Stimulated activated CD8-positive, alpha-beta memory T cell treated with anti-CD3 and anti-CD28 coated beads, Interleukin-7, amount 100 ng/mL, for 48 hours (primary cell): ENCODE measurements at places on chromosomes 2 and 18.

DNA sequence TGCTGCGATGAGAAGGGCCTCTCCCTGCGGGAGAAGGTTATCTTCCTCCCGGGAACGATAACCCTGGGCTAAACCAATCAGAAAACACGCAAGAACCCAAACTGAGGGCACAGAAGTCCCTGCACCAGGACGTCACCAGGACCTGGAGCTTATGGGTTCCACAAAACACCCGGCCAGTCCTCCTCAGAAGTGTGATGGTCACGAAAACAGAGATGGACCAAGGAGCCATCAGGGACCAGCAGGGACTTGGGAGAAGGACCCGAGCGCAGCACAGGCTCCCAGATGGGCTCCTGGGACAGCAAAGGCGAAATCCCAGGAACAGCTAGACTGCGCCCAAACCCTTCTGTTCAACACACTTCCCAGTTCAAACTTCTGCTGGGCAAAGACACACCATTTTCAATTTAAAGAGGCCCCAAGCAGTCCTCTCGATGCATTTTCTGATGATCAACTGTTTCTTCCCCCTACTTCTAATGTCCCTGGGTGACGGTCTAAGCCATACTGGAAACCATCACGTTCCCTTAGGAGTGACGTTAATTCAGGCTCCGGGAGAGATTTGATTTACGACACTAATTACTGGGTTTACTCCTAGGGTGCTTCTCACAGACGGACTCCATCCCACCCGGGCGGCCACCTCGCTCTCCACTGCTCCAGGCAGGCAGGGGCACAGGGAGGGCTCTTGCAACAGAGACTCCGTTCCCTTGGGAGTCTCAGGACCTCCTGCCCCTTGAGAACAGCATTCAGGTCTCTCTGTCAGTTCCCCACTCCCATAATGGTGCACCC, 29.2 kb downstream of the ZNF516 start:
- DNase-seq, result no peak

DNA sequence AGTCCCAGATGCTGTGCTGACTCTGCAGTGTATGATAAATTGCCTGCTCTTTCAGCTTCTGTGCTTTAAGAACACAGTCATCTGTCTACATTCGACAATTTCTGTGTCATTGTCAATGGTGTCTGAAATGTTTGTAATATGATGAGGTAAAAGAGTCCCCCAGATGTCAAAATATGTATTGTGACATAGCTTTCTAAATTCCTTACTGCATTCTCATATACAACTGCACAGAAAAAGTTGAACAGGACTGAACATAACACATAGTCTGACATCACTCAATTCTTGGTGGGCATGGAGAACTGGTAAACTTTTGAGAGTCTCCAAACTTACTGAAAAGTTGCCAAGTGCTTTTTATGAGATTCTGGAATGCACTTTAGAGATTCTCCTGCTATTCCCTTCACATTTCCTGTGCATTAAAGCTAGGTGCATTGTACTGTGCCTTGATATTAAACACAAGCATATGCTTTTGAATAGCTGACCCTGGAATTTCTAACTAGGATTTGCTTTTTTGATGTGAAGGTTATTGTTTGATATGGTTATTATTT, 48.1 kb upstream of the ARHGAP28 start:
- no peak for DNase-seq

DNA sequence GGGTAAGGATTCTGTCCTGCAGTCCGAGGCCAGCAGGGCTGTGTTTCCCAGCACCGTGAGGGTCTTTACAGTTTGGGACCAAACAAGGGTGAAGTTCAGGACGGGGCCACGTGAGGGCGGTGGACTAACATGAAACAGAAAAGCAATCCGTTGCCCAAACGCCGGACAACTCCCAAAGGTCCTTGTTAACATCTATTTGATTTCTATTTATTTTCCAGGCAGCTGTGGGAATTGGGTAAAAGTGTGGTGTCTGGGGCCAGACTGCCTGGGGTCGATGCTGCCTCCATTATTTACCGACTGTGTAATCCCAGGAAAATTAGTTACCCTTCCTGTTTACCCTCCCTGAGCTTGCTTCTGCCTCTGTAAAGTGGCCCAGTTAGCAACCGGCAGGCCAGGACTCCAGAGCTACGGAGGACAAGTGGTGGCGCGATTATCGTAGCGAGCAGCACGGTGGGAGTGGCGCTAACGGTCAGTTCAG, 66.3 kb upstream of the TCF7L1 start:
- peak; percentile 6 for DNase-seq

- no peak for DNase-seq
Observed at GRCh38 chr2:74741629-74742028, 87.6 kb downstream of the SEMA4F start.

- no peak for DNase-seq
Observed at GRCh38 chr2:191026377-191026776, 12.4 kb upstream of the STAT1 start.

DNA sequence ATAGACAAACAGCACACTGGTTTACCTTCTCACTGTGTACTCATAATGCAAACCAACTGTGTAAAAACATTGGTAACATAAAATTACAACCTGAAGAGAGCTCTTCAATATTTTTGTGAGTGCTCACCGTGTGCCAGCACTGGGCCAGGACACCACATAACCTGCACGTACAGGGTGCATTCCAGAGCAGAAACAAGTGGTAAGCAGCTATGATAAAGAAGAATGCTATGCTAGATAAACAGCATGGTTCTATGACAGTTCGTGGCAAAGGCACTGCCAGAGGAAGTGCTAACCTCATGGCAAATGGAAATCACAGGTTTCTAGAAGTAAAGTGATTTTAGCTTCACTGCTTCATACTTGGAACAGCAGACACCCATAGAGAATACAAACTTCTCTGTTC, 343.5 kb downstream of the MTX2 start:
- no peak for DNase-seq

DNA sequence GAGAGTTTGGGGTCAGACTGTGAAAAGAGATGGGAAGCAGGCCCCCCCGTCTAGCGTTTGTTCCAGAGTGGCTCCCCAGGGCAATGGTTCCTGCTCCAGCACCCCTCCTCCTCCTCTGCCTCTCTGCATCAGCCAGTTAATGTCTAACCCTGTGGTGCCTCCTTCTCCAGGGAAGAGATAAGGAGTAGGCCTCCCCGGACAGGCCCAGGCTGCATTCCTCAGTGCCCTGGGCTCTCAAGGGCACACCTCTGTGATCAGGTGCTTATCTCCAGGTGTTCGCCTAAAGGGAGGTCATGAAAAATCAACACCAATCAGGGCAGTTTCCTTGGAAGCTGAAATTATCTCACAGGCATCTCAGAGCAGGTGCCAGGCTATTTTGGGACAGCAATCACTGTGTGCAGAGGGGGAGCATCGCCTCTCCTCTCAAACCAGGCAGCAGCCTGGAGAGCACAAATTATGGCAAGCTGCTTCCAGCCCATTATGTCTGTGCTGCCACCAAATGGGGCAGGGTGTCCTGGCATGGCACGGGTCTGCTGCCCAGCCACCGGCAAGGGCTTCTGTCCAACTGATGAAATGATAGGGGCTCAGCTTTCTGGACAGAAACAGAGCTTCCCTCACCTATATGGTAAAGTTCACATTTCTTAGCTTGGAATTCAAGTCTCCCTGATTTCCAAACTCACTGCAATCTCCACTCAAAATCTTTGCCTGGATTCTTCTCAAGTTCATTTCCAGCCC, 255.8 kb upstream of the SLC14A2 start:
- no peak for DNase-seq

GRCh38 chr2:128410758-128411215, 92.1 kb upstream of the HS6ST1 start:
- no peak for DNase-seq

DNA sequence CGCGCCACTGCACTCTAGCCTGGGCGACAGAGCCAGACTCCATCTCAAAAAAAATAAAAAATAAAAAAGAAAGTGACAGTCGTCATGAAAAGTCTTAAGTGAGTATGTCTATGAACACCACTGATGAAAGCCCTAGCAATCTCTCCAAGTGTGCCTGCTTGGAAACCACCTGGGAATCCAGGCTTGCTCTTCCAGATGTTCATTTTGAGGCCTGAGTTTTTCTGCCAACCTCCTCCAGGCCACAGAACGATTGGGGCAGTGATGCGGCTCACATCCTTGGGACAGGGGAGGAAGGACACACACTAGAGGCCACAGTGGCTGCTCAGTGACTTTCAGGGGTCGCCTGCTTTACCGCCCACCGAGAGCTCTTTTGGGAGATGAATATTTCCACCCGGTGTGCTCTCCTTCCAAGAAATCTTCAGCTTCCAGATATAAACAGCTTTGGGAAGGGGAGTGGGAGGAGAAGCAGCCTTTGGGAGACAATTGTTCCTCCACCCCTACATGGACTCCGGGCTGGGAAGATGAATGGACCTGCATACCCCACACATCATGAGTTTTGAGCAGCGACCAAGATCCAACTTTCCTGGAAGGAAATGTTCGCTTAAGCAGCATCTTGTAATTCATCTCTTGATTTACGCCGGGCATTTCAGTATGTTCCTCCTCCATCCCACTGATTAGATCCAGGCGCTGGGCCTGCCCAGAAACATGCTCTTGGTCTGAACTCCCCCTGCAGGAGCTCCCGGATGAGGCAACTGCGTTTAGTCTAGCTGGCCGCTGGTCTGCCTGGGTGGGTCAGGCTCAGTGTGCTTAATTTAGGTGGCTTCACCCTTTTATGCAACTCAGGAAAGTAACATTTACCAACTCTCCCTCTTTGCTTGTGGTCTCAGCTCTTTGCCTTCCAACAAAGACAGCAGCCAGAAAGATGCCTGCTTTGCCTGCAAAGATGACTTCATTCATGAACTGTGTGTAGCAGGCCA, 6.2 kb upstream of the ARMC9 start:
- no peak for DNase-seq

DNA sequence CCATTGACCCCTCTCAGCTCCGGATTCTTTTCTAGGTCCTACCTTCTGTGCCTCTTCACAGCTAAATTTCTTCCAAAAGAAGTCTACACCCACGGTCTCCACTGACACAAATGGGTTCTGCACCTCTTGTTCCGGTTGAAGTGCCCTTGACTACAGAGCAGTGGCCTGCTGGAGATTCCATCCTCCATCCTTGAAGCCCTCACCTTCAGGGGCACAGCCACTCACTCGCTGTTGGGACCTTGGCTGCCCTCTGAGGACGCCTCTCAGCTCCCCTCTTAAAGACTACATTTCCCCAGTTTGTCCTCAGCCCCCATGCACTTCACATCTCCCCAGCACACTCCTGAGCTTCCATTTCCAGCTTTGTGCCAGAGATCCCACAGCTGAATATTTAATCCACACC, 226.3 kb downstream of the ATAD2B start:
- no peak for DNase-seq

DNA sequence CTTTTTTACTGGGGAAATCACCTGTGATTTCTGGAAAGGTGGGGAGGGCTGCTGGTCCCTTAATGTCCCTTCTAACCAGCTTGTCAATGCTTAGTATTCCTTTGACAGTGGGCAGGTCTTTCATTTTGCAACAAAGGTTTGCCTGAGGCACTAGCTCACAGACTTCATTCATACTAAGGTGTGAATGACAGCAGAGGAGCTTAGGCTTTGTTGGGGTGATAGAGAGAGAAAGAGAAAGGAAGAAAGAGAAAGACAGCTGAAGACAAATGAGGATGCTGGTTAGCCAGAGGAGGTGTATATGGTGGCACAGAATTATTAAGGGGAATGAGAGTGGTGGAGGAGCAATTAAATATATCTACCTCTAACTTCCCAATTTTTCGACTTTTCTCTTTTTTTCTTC, 28.9 kb upstream of the GTF2A1L start:
- DNase-seq, result no peak
